ENCODE measurements at places on chromosomes 4 and X.

GRCh38 chr4:26751838-26752237 lies 108.8 kb upstream of the STIM2 start:
- DNase-seq: no peak

DNA sequence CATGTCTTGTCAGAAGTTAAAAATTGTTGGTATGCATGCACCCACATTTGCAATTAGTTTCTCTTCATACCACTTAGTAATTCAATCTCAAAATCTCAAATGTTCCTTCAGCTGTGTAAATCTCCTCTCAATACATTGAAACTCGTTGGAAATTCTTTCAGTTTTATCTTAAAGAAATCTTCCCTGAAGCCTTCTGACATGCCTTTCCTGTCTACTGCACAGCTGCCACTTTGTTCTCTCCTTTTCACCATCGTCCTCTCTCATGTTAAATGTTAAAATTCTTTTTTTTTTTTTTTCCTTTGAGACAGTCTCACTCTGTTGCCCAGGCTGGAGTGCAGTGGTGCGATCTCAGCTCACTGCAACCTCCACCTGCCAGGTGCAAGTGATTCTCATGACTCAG lies 30.9 kb downstream of the MCUB start:
- no peak for DNase-seq

DNA sequence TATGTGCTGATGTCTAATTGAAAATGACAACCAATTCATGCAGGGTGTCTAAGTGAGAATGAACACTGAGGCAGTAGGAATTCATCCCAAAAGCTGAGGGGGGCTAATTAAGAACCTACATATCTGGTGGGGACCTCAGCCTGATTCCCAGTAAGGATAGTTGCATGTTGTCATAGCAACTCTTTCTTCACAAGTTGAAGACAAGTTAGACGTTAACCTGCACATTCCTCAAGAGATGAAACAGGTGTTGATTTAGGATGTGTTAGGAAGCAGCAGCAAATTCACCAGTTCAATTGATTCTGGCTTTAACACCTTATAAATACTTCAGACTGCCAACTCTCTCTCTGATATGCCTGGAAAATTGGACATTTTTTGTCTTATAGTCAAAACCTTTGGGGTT lies 7.3 kb downstream of the FNIP2 start:
- DNase-seq: no peak

- peak; percentile 60 for DNase-seq
These were observed 23.0 kb downstream of the GAB3 start for GRCh38 chrX:154727871-154728270.

DNA sequence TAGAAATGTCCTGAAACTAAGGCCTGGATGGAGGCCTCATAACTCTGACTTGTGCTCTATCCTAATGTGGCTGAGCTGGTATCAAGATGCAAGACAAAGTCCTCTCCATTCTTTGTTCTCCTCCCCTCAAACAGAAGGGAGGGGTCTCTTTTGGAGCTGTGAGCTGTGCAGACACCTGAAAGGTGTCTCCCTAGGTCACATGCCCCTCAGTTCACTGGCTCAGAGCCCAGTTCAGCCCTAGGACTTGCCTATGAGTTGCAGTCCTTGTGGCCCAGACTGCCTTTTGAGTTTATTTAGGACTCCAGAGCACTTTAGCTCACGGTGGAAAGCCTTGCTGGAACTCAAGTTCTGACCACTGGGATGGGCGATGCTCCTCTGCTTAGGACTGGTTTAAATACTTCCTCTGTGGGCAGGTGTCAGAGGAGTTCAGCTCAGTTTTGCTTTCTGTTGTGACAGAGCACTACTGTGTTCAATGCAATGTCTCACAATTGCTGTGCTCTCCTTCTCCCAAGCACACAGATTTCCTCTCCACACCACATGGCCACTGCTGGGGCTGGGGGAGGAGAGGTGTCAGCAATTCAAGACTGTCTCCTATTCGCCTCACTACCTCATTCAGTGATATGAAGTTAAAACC lies 84.8 kb upstream of the ZNF827 start:
- DNase-seq: no peak

DNA sequence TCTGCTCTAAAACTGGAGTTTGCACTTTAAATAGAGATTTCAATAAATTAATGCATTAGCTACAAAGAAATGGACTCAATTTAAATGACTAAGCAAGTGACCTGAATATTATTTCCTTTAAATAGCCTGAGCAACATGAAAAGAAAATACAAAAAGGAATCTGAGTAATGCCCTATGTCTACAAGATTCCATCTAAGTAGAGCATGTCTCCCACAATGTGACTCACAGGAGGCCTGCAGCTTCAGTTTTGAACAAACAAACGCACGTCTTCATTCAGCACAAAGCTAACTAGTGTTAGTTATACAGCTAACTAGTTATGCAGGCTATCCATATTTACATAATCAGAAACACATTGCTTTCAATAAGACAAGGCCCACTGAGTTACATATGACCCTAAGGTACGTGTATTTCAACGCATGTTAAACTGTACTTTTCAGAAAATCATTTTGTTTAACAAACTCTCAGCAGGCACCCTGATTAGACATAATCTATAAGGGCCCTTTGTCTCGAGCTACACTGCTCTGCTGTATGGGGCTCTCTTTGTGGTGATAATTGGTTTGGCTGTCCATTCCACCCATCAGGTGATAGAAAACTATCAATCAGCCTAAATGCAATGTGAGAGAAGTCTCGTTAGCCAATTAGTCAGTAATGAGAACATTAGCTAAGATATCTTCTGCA lies 116.5 kb downstream of the MAML3 start:
- DNase-seq: peak; percentile 76

DNA sequence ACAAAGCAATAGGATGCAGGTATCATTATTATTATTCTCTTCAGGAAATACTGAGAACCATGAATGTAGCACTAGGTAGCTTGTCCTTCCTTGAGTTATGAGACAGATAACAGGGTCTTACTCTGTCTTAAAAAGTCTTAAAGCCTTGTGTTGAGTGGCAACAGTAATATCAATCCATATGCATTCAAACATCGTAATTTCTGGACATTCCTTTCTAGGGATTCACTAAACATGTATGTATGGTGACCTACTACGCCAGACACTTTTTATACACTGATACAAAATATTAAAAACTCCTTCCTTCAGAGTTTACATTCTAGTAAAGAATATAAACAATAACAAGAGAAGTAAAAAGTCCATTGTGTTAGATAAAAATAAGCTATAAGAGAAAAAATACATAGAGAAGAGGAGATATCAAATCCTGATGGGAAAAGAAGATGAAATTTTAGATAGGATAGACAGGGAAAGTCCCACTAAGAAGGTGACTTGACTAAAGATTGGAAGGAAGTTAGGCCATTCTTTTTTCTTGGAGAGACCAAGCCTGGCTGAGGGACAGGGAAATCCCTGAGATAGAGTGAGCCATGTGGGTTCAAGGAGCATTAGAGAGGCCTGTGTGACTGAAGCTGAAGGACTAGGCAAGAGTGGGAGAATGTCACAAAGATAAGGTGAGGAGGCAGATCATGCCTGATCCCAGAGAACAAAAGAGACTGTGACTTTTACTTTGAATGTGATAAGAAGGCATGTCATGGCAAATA lies 5.0 kb upstream of the DDX60L start:
- no peak for DNase-seq

- peak; percentile 66 for DNase-seq
These were observed 230.8 kb upstream of the ANKRD50 start for GRCh38 chr4:124943145-124943889.

DNA sequence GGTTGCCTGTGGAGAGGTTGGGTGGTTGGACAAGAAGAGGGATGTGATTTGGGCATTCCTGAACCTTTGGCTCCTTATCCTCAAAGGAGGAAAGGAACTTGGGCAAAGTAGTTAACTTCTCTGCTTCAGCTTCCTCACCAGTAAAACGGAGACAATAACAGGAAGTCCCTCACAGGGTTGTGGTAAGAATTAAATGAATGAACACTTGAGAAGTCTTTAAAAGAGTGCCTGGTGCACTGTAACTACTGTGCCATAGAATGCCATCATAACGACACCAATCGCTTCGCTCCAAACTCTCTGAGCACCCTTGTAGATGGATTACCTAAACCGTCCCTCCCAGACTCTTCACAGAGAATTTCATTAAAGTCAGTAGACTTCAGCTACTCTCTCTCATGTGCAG lies 10.5 kb downstream of the ZCCHC18 start:
- no peak for DNase-seq

- DNase-seq: no peak
These were observed 43.9 kb upstream of the NSG1 start for GRCh38 chr4:4343038-4343437.

- peak; percentile 59 for DNase-seq
These were observed 8.7 kb downstream of the GUCY2F start for GRCh38 chrX:109472939-109473735.

- DNase-seq: peak; percentile 26
These were observed 93.4 kb downstream of the TMA16 start for GRCh38 chr4:163587867-163588266.

GRCh38 chr4:153758688-153759406 lies 977 bp downstream of the RNF175 start:
- no peak for DNase-seq
